ENCODE measurements at places on chromosomes 5 and 9. TPM values are rescaled to one million over a fixed set of nuclear protein-coding genes. Genes with fewer than 3 reads are reported as not detected.

The SCAI gene
- 17.9 TPM for total RNA-seq

The PCDHGC3 gene
- not detected for total RNA-seq

The ZNF618 gene
- 0.09 TPM for total RNA-seq

The ELP1 gene
- total RNA-seq = 22.0 TPM

The GCNT4 gene
- 3.3 TPM for total RNA-seq

The PRRX2 gene
- 1.7 TPM for total RNA-seq

The ZBTB43 gene
- 19.5 TPM for total RNA-seq

The SLC25A2 gene
- total RNA-seq = not detected

The SLC31A1 gene
- 11.5 TPM for total RNA-seq

The PLAC8L1 gene
- total RNA-seq = 0.88 TPM

The CHSY3 gene
- not detected for total RNA-seq

The MSX2 gene
- not detected for total RNA-seq

The NUTM2G gene
- not detected for total RNA-seq

The HARS1 gene
- 78.9 TPM for total RNA-seq

The FYB1 gene
- total RNA-seq = 161 TPM

All from activated naive CD4-positive, alpha-beta T cell treated with anti-CD3 and anti-CD28 coated beads, Interleukin-2, amount 50 U/mL, for 72 hours (primary cell).